ENCODE measurements at places on chromosomes 4 and X. TPM values are rescaled to one million over a fixed set of nuclear protein-coding genes. Genes with fewer than 3 reads are reported as not detected.

The PAGE1 gene
- 22.4 TPM for total RNA-seq

The RADX gene
- total RNA-seq = not detected

The UGT2B11 gene
- total RNA-seq = not detected

The BEND2 gene
- not detected for total RNA-seq

The CT47B1 gene
- total RNA-seq = not detected

The ODAPH gene
- total RNA-seq = not detected

The NSDHL gene
- total RNA-seq = 11.5 TPM

The SRPX2 gene
- total RNA-seq = 30.6 TPM

The HOPX gene
- total RNA-seq = not detected

The PAGE3 gene
- total RNA-seq = not detected

The NIPAL1 gene
- total RNA-seq = 0.54 TPM
